ENCODE measurements at places on chromosomes 7 and 10. TPM values are rescaled to one million over a fixed set of nuclear protein-coding genes. Genes with fewer than 3 reads are reported as not detected.

DNA sequence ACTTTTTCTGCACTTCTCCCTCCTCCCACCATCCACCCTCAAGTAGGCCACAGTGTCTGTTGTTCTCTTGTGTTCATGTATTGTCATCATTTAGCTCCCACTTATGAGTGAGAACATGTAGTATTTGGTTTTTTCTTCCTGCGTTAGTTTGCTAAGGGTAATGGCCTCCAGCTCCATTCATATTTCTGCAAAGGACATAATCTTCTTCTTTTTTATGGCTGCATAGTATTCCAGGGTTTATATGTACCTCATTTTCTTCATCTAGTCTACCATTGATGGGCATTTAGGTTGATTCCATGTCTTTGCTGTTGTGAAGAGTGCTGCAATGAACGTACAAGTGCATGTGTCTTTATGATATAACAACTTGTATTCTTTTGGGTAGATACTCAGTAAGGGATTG lies 230.4 kb downstream of the ARL4A start:
- H3K27me3 ChIP-seq: no peaks in the 10 kb centered on the region
- H3K4me1 ChIP-seq: peaks cover 6% of the 10 kb centered on the region
- DNase-seq: no peak
- H3K36me3 ChIP-seq: no peaks in the 10 kb centered on the region

The ACSM6 gene
- not detected for total RNA-seq

The MALRD1 gene
- 0.27 TPM for total RNA-seq

The LMTK2 gene
- 14.9 TPM for total RNA-seq

DNA sequence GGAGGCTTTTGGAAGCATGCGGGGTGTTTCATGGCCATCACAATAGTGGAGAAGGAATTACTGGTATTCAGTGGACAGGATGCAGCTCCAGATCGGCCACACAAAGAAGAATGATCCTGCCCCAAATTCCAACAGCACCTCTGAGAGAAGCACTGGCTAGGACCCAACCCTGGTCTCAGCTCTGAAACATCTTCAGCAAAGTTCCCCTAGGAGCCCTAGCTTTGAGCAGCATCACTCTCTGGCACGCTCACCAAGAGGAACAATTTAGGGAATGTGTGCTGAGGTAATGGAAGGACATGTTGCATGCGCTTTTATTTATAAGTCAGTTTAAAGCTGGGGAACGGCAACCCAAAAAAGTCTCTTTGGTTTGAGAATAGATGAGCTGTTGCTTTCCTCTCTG lies 5.5 kb upstream of the OPN1SW start:
- DNase-seq: no peak
- H3K27ac ChIP-seq: no peak overlapping the region
- no peaks in the 10 kb centered on the region for H3K27me3 ChIP-seq

The HOXA7 gene
- total RNA-seq: not detected

DNA sequence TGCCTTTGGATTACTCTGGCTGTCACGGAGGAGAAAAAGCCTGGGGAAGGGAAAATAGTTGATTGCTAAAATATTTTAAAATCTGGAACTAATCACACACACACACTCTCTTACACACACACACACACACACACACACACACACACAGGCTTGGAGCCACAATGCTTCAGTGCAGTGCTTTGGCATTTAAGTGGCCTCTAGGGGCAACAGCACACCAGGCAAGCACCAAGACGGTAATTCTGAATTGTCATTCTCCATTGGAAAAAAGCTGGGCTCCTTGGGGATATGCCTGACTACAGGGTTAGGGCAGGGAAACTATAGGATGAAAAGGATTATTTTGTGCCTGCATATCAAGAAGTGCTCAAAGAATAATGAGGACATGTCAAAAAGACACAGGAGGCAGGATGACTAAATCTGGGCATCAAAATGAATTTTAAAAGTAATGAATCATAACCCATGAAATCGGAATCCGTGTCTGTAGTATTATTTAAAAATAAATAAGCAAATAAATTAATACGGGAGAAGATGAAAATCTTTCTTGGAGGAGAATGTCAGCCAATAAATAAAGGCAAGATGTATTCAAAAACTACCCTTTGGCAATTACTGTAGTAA lies 30.4 kb upstream of the DDC start:
- no peaks in the 10 kb centered on the region for H3K4me1 ChIP-seq
- H3K27me3 ChIP-seq: no peaks in the 10 kb centered on the region
- no peak overlapping the region for H3K27ac ChIP-seq
- H3K36me3 ChIP-seq: peaks cover 46% of the 10 kb centered on the region

DNA sequence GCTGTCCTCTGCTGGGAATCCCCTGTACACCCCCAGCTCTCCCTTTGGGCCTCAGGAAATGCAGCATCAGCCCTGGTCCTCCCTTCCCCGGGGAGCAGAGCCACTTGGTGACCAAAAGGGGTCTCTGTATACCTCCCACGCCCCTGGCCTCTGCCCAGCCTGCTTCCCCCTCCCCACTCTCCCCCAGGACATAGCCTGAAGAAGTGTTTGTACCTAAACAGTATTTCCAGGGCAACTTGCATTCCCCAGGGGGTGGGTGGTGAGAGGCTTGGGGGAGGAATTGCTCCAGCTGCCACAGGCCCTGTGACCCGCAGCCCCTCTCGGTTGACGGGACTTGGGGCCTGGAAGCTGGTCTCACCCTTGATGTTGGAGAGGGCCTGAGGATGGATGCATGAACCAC lies 39.3 kb downstream of the TMEM270 start:
- no peak overlapping the region for H3K4me3 ChIP-seq
- peak overlapping the region; percentile 91 for H3K27ac ChIP-seq
- peaks cover 6% of the 10 kb centered on the region for H3K36me3 ChIP-seq
- no peaks in the 10 kb centered on the region for H3K27me3 ChIP-seq

DNA sequence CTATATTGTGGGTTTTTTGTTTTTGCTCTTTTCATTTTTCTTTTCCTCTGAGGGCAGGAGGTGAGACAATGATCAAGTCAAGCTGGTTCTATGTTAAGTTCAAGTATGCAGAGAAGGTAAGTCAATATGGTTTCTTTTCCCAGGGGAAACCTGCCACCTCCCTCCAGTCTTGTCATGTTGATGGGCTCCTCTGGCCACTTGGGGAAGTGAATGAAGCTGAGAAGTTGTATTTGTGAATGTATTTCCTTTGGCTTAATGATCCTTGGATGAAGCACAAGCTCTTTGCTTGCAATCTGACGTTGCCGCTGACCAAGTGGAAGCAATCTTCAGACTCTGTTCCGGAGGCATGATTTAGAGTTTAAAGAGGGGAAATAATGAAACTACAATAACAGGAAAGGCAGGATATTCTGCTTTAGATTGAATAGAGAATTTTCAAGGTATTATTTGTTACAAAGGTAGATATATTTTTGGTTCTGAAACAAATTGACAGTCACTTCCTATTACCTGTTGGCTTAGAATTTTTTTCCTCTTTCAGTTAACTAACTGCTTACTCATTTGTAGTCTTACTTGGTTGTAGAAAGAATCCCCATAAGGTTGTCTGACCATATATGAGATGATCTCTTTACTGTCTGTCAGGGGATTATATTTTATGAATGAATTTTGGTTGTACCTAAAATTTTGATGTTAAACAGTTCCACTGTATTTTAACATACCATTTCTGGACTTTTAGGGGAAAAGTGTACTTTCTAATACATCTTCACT lies 369.6 kb downstream of the AUTS2 start:
- H3K4me3 ChIP-seq: peak overlapping the region; percentile 61
- H3K4me1 ChIP-seq: peaks cover 31% of the 10 kb centered on the region
- no peak for DNase-seq
- no peaks in the 10 kb centered on the region for H3K36me3 ChIP-seq
- H3K27ac ChIP-seq: peak overlapping the region; percentile 68
- H3K27me3 ChIP-seq: no peaks in the 10 kb centered on the region

- H3K27me3 ChIP-seq: peaks cover 2% of the 10 kb centered on the region
- no peak for DNase-seq
- H3K36me3 ChIP-seq: no peaks in the 10 kb centered on the region
- H3K27ac ChIP-seq: no peak overlapping the region
Observed at GRCh38 chr7:72298912-72299311, 113.2 kb downstream of the CALN1 start.

DNA sequence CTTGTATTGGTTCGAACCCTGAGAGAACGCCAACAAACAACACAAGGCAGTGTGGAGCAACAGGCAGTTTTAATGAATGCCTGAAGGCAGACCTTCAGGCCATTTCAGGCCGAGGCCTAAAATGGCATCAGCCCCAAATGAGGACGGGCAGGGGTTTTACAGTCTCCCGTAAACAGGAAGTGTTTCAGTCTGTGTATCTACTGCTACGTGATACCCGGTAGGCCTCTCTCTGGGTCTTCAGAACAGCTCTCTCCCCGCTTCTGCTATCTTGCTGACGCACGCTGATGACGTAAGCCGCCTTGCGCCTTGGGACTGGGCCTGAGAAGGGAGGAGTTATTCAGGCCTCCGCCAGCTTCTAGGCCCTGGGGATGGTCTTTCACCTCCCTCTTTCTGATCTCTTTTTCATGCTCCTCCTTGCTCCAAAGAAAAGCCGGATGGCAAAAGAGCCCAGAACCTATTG lies 67.7 kb downstream of the ST8SIA6 start:
- H3K4me1 ChIP-seq: peaks cover 37% of the 10 kb centered on the region
- no peaks in the 10 kb centered on the region for H3K36me3 ChIP-seq
- no peaks in the 10 kb centered on the region for H3K27me3 ChIP-seq
- H3K4me3 ChIP-seq: no peak overlapping the region
- DNase-seq: no peak

The OR6B1 gene
- not detected for total RNA-seq

The STMP1 gene
- 53.0 TPM for total RNA-seq

The TTYH3 gene
- total RNA-seq: 196 TPM

GRCh38 chr10:105259201-105259600 lies 618.1 kb downstream of the SORCS3 start:
- H3K27ac ChIP-seq: no peak overlapping the region
- DNase-seq: no peak
- H3K4me3 ChIP-seq: no peak overlapping the region
- H3K36me3 ChIP-seq: no peaks in the 10 kb centered on the region
- no peaks in the 10 kb centered on the region for H3K27me3 ChIP-seq

DNA sequence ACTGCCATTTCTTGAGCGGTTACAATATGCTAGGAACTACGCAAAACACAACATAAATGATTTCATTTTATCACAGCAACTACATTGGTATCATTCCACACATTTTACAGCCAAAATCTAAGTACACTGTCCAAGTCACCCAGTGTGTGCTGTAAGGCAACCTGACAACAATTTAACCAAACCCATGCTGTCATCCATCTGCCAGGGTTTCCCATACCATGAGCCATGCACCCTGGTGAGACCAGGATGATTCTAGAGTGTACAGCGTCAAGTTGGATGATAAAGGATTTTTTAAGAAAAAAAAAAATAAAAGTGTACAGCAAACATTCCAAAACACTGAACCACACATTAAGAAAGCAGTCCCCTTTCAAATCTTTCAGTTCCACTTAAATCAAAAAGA lies 52.9 kb downstream of the PIK3AP1 start:
- H3K27me3 ChIP-seq: no peaks in the 10 kb centered on the region
- H3K4me1 ChIP-seq: peaks cover 74% of the 10 kb centered on the region
- H3K4me3 ChIP-seq: no peak overlapping the region
- H3K36me3 ChIP-seq: no peaks in the 10 kb centered on the region
- peak overlapping the region; percentile 85 for H3K27ac ChIP-seq
- no peak for DNase-seq

The FAM131B gene
- total RNA-seq: 4.0 TPM

DNA sequence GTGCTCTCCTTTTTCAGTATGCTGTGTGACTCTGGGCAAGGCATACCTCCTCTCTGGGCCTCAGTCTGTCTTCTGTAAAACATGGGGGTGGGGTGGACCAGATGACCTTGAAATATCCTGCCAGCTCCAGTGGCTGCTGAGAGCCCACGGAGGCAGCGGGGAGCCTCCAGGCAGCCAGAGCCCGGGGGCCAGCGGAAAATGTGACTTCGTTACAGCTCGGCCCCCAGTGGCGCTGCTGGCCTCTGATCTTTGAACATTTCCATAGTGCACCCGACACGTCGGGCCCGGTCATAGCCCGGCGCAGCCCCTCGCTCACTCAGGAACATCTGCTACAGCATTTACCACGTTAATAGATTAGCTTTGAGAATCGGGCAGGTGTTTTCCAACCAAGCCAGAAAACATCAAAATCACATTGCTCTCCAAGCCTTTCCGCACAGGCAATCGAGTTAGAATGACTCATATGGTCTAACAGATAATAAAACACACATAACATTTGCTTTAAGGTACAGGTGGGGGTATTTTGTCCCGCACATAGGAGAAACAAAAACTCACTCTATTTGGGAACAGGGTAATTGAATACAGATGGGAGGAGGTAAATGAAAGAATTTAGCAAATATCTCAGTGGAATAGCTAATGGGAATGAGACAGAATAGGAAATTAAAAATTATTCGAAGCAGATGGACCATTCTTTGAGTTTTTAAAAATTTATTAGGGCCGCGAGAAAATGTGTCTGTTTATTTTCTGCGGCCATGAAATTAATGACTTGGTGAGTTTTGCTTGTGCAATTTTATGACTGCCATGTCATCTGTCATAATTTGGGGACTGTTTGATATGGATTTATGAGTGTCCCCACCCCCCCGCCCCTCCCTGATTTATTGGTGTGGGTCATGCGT lies 26.3 kb upstream of the COMTD1 start:
- no peaks in the 10 kb centered on the region for H3K36me3 ChIP-seq
- H3K4me1 ChIP-seq: peaks cover 7% of the 10 kb centered on the region
- no peak overlapping the region for H3K4me3 ChIP-seq
- no peak overlapping the region for H3K27ac ChIP-seq
- peaks cover 4% of the 10 kb centered on the region for H3K27me3 ChIP-seq
- DNase-seq: peak; percentile 34

The CALY gene
- 8.9 TPM for total RNA-seq

GRCh38 chr10:72063703-72064391 lies 24.5 kb downstream of the SPOCK2 start:
- H3K27me3 ChIP-seq: peaks cover 5% of the 10 kb centered on the region
- peaks cover 18% of the 10 kb centered on the region for H3K4me1 ChIP-seq
- no peak for DNase-seq
- no peak overlapping the region for H3K4me3 ChIP-seq
- no peak overlapping the region for H3K27ac ChIP-seq

The KCNH2 gene
- 0.19 TPM for total RNA-seq

- H3K36me3 ChIP-seq: no peaks in the 10 kb centered on the region
- DNase-seq: no peak
- H3K4me1 ChIP-seq: peaks cover 6% of the 10 kb centered on the region
- no peaks in the 10 kb centered on the region for H3K27me3 ChIP-seq
- no peak overlapping the region for H3K4me3 ChIP-seq
- H3K27ac ChIP-seq: no peak overlapping the region
Observed at GRCh38 chr7:15498465-15498864, 63.4 kb downstream of the AGMO start.

The MKI67 gene
- 17.1 TPM for total RNA-seq

DNA sequence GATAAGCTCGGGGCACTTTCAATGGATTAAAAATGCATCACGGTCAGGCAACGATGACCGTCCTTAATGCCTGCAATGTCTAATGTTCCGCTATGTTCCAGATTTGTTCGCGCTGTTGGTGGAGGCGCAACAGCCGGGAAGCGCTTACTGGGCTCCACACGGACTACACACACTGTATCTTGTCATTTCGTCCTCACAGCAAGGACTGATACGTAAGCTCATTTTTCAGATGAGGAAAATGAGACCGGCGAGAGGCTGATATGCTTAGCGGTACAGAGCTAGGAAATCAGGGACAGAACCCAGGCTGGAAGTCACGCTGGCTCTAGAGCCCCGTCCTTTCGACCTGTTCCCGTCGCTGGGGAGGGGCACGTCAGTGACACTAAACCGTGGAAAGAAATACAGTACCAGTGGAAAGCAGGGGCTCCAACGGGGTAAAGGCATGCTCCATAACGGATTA lies 670 bp downstream of the TPK1 start:
- peak overlapping the region; percentile 89 for H3K4me3 ChIP-seq
- peaks cover 7% of the 10 kb centered on the region for H3K36me3 ChIP-seq
- no peak for DNase-seq
- peaks cover 13% of the 10 kb centered on the region for H3K4me1 ChIP-seq
- no peaks in the 10 kb centered on the region for H3K27me3 ChIP-seq

The SPDYE8 gene
- not detected for total RNA-seq

The PCLO gene
- total RNA-seq: 1.3 TPM
